ENCODE measurements at places on chromosomes 5 and 9.

- no peak for DNase-seq
Measured at GRCh38 chr5:148825716-148826052, 727 bp upstream of the ADRB2 start.

DNA sequence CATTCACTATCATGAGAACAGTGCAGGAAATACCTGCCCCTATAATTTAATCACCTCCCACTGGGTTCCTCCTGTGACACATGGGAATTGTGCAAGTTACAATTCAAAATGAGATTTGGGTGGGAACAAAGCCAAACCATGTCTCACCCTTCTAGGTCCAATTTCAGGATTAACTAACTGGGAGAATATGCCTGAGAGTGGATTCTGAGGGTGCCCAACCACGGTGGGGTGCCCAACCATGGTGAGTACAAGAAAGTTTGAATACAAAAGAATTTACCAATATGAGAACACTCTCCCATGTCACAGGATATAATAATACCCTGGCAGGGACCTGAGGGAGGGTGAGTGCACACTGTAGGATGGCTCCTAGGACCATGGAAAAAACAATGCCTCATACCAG is 17.2 kb upstream of the GDA start:
- DNase-seq, result no peak

- no peak for DNase-seq
Measured at GRCh38 chr9:125909459-125909858, 162.3 kb downstream of the PBX3 start.

DNA sequence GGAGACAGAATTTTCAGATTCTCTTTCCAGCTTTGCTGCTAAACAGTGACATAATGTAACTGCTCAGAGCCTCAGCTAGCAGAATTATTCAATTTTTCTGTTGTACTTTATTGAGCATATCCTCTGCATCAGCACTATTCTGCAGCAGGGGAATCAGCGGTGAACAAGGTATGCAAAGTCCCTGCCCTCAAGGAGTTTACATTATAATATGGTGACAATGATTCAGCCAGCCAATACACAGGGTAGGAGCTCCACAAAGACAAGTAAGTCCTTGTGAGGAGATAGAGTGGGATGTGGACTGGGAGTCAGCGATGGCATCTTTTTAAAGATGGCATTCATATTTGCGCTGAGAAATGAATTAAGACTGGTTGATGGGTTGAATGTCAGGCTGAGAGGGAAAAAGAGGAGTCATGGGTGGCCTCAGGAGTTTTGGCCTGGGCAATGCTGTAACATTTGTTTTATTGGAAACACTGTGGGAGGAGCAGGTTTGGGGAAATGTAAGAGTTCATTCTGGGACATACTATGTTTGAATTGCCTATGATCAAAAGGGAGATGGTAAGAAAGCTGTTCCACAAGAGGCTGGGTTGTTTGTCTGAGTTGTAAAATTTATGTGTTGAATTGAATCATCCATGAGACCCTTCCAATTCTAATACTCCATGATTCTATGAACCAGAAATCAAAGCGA is 194.5 kb downstream of the PLK2 start:
- DNase-seq, result no peak

DNA sequence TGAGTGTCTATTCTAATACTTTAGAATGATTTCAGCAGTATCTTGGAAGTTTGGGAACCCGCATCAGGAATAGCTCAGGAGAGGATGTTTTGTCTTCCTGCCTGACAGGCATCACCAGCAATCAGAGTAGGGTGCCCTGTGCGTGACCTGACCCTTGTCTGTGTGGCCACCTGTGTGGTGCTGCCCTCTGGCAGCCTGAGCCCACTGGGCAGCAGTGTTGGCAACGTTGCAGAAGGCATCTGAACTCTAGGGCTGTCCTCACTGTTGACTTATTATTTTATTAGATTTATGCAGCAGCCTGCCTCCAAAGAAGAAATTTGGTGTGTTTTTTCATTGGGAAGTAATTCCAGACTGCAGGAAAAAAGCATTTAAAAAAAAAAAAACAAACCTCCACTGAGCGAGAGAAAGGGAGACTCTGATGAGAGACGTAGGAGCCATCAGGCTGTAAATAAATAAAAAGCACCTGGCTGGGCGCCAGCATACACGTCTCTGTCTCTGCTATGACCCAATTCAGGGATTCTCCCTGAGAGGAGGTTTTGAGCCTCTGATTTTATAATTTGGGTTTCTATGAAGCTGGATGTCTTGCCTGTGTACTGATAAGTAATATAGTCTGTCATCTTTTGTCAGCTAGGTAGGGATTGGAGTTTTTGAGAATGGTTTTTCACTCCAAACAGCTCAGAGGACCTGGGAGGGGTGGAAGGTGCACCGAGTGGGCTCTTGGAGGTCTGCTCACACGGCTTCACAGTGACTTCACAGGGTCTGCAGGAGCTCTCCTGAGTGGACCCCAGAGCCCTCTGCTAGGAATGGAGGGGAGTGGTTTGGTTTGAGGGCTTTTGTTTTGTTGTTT is 49.0 kb downstream of the FAM78A start:
- DNase-seq, result peak; percentile 65
